ENCODE measurements at places on chromosomes 11 and 22. TPM values are rescaled to one million over a fixed set of nuclear protein-coding genes. Genes with fewer than 3 reads are reported as not detected.

DNA sequence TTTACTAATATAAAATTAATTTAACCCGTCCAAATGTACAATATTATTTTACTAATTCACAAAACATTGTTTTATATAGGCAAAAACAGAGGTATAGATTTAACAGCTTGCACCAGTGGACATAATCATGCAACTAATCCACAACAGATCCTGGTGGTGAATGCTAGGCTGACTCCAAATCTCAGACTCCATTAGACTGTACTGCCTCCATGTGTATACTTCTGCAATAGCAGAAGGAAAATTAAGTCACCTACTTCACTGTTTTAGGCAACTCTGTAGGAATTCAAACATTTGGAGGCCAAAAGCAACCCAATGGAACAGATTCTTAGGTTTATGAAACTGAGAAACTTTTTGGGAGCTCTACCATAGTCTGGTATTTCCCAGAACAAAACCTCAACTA is 30.0 kb upstream of the RAB39A start:
- no peak for DNase-seq

Gene OR52A1
- not detected for total RNA-seq

- DNase-seq: no peak
These were observed 170.8 kb downstream of the BUD13 start for GRCh38 chr11:116601814-116602636.

Gene FZD4
- total RNA-seq: 38.1 TPM

Measured in psoas muscle (tissue), 8 donors.